Kidney capillary endothelial cell (primary cell): ENCODE measurements at places on chromosomes 6 and 20.

DNA sequence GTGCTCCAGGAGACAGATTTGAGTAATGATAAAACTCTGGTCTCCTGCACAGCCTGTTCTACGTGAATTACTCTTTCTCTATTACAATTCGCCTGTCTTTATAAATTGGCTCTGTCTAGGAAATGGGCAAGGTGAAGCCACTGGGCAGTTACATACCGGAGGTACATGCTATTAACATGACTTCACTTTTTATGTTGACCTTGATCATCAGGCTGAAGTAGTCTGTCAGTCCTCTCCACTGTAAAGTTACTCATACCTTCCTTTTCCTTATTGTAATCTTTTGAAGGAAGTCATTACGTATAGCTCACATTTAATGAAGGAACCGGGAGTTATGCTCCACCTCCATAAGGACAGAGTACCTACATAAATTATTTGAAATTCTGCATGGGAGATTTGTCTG lies 19.9 kb upstream of the KHDC1 start:
- peak; percentile 59 for DNase-seq

GRCh38 chr20:44354979-44355497 lies 461 bp upstream of the HNF4A start:
- no peak for DNase-seq

DNA sequence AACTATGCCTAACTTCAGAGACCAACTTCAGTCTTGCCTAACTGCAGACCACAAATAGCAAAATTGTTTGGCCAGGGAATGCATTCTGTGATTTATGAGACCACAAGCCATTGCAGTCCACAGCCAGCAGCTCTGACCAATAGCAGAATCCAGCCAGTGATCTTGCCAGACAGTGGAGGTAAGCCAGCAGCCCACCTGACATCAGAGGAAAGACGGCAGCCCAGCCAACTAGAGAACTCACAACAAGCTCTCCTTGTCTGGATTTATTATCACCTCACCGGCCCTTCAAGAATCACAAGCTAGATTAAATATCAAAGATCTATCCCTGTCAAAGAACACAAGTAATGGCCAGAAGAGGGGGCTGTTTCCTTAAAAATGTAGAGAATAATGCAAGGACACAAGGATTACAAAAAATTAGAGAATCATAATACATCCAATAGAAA lies 66.5 kb upstream of the SLC35F1 start:
- peak; percentile 35 for DNase-seq

DNA sequence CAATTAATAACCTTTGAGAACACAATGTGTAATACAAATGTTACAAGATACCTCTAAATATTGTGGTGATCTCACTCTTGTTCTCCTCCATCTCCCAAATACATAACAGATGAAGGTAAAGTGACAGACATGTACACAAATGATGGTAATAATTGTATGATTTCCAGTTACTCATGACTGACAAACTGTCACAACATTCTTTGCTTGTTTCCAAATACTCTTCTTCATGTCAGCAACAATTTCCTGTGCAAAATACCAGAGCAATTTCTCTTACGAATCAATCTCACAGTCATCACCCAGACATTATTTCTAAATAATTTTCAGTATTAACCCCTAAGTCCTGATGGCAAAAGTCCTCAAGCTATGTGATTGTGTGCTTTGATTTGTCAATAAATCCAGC lies 92.9 kb downstream of the RPS12 start:
- DNase-seq: no peak

DNA sequence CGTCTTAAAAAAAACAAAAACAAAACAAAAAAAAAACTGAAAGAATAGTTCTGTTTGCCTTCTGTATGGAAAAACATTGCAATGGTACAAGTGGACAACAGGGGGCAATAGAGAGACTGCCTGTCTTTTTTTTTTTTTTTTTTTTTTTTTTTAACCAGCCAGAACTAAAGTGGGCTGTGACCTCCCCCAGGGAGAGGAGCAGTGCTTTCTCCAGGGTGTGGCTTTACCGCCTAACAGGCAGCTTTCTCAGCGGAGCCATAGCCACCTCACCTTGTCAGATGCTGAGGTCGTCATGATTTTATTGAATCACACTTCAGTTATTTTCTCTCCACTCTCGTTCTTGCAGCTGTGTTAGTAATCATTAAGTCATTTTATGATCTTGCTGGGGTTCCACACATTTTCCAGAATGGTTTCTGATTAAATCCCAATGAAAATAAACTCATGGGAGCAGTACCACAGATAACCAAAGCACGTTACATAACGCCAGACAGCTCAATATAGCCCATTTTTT lies 78.4 kb downstream of the GMPR start:
- DNase-seq: no peak

- DNase-seq: no peak
Measured at GRCh38 chr6:33091957-33092356, 16.2 kb downstream of the HLA-DPB1 start.

DNA sequence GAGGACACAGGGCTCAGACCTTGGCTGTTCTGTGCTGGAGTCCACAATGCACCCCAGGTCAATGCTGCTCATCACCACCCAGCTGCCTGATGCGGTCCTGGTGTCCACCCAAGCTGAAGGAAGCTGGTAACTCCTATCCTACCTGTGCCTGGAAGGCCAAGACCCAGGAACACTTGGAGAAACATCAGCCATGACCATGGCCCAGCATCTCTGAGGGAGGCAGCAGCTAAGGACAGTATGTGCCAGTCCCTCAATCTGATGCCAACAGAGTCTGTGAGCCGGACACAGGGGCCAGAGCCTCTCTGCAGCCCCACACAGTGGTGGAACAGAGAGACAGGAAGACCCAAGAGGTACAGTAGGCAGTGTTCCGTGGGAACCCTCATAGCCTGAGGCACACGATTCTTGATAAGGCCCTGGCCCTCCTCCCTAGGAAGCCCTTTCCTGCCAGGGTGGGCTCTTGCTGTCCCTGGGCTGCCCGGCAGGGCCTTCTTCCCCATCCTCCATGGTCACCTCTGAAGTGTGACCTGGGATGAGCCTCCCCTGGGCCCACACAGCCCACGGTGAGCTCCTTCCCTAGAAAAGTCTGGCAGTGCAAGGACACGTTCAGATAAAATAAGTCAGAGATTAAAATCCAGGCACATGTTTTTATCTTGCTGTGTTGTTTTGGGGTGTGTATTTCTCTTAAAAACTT lies 170.7 kb downstream of the THBS2 start:
- DNase-seq: no peak

- no peak for DNase-seq
Measured at GRCh38 chr6:97214671-97215070, 68.3 kb downstream of the MMS22L start.
